Activated CD8-positive, alpha-beta memory T cell treated with anti-CD3 and anti-CD28 coated beads, Interleukin-2, amount 50 U/mL, for 48 hours (primary cell): ENCODE measurements at places on chromosomes 5 and 9.

- no peak for DNase-seq
Measured at GRCh38 chr5:68381060-68381459, 165.5 kb downstream of the PIK3R1 start.

DNA sequence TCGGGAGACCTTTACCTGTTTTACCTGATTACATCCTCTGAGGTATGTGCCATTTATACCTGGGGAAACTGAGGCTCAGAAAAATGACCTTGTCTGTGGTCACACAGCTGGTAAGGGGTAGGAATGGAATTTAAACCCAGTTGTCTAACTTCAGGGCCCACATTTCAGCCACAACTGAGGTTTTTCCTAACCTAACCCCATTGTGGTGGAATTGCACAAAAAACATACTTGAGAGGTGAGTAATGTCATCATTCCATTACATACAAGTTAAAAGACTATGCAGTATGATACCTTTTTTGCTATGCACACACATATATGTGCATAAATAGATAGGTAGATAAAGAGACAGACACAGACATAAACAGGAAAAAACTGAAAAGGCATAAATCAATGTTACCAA lies 14.1 kb downstream of the FGF1 start:
- DNase-seq = no peak

GRCh38 chr5:134527961-134528424 lies 2.5 kb downstream of the JADE2 start:
- DNase-seq = no peak

DNA sequence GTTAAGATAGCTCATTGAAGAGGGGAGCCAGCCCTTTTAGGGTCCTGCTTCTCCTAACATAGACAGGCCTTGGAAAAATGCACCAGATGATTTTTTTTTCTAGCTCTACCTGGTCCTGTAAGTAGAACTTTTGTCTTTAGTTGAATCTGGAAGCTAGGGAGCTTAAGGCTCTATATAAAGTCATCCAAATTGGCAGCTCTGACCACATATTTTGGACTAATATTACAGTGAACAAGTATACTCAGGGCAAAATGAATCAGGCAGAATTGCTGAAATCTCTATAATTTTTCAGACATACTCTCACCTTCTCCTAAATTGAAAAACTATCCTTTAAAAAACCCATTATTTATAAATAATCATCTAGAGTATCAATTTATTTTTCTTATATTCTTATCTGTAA lies 375.6 kb downstream of the OSTF1 start:
- DNase-seq = no peak

DNA sequence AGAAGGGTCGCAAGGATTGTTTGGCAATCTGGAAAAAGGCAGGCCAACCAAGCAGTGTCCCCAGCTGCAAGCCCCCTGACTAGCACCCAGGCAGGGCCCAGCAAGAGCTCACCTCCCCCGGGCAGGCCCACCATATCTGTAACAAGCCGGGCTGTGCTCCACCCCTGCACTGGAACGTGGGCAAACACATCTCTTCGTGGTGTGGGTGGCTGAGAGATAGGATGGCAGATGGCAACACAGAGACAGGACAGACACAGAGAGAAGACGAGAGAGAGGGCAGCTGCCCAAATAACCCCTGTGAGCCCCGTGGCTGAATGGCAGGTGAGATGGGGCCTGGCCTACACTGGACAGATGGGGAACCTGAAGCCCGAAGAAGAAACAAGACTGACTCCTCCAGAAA lies 9.4 kb downstream of the BBLN start:
- DNase-seq = no peak

DNA sequence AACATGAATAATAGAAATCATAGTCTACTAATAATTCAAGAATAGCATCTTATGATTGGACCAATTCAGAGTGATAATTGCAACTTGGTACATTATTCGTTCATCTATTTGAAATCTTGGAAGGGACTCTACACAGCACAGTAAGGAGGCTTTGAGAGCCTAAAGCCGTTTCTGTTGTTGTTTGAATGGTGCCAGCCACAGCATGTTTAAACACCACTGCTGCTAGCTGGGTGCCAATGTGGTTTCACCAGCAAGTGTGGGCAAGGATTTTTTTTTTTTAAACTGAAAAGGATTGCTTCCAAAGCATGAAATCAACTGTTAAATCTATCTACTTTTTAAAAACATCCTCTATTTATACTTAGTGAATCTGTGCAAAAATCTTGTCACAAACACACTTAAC lies 253.9 kb upstream of the MAP3K1 start:
- no peak for DNase-seq

DNA sequence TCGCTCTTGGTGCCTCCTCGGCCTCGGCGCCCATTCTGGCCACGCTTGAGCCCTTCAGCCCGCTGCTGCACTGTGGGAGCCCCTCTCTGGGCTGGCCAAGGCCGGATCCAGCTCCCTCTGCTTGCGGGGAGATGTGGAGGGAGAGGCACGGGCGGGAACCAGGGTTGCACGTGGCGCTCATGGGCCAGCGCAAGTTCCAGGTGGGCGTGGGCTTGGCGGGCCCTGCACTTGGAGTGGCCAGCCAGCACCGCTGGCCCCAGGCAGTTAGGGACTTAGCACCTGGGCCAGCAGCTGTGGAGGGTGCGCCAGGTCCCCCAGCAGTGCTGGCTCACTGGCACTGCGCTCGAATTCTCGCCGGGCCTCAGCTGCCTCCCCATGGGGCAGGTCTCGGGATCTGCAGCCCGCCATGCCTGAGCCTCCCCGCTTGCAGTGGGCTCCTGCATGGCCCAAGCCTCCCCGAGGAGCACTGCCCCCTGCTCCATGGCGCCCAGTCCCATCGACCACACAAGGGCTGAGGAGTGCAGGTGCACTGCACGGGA lies 106.4 kb downstream of the SMC2 start:
- DNase-seq = no peak

GRCh38 chr9:125998837-125999503 lies 251.8 kb downstream of the PBX3 start:
- DNase-seq = no peak

GRCh38 chr5:72618708-72619107 lies 111.5 kb upstream of the ZNF366 start:
- no peak for DNase-seq

DNA sequence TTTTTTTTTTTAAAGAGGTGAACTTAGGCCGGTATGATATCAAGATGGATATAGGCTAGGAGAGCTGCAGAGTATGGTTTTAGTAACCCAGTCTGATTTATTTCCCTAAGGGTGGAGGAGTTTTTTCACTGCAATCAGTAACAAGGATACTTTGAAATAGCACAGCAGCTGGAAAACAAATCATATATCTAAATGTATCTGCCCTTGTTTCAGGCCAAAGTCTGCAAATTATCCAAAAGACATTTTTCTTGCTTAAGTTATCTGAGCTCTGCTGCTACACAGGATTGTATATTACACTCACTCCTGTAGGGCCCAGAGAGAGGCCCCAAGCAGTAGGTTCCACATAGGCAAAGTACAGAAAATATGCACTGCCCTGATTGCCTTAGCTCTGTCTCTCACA lies 222.4 kb downstream of the NTRK2 start:
- DNase-seq = no peak

GRCh38 chr5:62585306-62585705 lies 6.7 kb downstream of the LRRC70 start:
- DNase-seq = no peak
